IPS DF 6.9 (cell line): ENCODE measurements at places on chromosomes 7 and 10.

GRCh38 chr7:77327067-77327931 is 88.8 kb downstream of the GSAP start:
- no peak for DNase-seq

DNA sequence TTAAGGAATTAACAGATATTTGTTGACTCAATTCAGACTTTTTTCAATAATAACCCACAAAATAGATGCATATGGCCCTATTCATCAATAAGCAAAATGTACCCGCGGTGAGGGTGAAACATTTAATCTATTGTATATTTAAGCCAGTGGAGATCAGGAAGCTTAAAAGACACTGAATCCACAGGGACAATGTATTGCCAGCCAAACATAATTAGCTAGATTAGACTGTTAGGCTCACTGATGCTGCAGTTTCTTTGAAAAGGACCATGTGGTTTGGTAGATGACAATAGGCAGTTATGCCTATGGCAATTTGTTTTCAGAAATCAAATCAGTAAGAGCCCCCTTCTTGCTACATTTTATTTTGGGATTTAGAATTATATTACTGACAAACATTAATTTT is 87.3 kb upstream of the PLXDC2 start:
- no peak for DNase-seq

DNA sequence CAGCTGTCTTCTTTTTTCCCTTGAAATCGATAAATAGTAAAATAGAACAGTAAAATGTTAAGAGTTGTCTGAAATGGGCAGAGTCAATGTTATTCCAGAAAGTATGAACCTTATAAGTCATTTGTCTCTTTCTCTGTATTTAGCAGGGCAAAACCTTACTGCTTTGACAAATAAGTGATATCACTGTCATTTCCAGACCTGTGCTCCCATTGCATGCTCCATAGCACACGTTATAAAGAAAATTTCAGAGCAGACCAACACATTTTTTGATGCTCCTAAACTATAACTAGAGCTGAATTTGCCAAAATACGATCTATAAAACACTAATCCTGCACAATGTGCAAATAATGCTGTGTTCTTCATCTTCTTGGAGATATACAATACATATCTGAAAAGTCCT is 1.1 kb downstream of the A1CF start:
- DNase-seq, result no peak

DNA sequence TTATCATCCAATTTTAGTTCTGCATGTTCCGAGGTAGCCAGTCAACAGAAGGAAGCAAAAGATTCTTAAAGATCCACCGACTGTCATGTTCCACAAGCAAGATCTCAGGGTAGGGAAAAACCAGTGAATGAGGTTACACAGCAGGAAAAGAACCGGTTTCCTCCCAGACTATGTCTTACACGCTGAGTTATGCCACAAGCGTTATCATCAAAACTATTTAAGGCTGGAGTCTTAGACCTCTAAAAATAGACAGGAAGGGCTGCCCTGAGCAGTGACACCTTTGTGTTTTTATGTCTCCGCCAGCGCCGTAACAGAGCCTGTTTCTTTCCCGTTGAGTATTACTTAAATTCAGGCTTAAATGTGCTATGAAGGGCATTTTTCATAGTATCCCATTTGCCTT is 48.3 kb downstream of the PROSER2 start:
- DNase-seq, result no peak

- no peak for DNase-seq
Measured at GRCh38 chr10:132926070-132926469, 16.3 kb downstream of the CFAP46 start.

DNA sequence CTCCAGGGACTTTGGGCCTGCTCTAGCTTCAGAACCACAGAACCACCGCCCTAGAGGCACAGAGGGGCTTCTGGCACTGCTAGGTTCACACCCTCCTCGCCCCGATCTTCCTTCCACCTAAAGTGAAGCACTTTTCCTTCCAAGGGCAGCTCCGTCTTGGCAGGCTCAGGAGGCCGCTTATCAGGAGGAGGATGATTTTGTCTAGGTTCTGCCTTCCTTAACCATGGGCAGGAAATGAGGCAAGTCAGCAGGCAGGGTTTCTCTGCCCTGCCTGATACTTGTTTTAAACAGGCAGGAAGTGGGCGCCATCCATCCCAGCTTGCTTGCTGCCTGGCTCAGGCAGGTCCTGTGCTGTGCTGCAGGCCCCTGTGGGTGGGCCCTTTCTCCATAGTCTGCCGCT is 8.3 kb upstream of the ATP6V0E2 start:
- DNase-seq, result no peak
